Frontal cortex (tissue), 4 donors: ENCODE measurements at places on chromosomes 6 and 20. TPM values are rescaled to one million over a fixed set of nuclear protein-coding genes. Genes with fewer than 3 reads are reported as not detected.
A peak's percentile ranks its signal among the peaks of the same experiment; 100 is the strongest.

DNA sequence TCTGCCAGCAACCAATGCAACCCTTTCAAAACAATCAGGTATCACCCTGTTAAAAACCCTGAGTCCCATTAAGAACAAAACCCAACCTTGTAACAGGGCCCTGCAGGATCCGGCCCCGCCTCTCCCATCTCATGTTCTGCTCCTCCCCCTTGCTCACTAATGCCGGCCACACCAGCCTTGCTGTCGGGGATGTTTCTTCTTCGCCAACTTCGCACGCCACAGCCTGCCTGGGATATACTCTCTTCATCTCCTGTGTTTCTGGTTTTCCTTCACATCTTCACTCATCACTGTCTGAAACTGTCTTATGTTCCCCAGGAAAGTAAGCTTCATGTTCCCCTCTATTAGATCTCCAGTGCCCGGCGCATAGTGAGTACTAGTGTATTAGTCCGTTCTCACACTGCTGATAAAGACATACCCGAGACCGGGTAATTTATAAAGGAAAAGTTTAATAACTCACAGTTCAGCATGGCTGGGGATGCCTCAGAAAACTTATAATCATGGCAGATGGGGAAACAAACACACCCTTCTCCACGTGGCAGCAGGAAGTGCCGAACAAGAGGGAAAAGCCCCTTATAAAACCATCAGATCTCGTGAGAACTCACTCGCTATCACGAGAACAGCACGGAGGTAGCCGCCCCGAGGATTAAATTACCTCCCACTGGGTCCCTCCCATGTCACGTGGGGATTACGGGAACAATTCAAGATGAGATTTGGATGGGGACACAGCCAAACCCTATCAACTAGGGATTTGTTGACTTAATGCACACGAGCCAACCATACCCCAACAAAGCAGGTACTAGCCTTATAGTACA lies 5.1 kb downstream of the TP53RK start:
- DNase-seq: no peak

DNA sequence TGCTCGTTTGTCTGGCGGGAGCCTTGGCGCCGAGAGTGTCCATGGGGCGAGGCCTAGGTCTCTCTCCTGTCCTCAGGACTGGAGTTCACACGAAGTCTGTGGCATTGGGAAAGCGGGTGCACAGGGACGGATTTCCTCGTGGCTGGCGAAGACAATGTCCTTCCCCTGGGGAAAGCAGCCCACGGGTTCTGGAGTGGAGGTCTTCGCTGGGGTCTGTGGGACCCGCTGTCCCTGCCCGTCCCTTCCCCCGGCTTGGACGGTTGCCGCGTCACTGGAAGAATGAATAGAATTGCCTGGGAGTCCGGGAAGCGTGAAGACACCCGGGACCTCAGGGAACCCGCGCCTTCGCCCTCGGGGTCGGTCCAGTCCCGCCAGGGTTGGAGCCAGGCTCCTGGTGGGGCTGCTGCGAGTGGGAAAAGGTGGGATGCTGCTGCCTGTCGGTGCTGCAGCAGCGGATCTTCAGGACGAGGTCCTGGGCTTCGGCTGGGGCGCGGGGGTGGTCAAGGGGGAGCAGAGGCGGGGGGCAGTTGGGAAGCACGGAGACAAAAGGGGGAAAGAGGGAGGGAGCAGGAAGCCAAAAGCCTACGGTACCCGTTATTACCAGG lies 441.8 kb upstream of the DEFB115 start:
- DNase-seq: no peak

GRCh38 chr6:19949155-19949554 lies 112.0 kb downstream of the ID4 start:
- DNase-seq: no peak

DNA sequence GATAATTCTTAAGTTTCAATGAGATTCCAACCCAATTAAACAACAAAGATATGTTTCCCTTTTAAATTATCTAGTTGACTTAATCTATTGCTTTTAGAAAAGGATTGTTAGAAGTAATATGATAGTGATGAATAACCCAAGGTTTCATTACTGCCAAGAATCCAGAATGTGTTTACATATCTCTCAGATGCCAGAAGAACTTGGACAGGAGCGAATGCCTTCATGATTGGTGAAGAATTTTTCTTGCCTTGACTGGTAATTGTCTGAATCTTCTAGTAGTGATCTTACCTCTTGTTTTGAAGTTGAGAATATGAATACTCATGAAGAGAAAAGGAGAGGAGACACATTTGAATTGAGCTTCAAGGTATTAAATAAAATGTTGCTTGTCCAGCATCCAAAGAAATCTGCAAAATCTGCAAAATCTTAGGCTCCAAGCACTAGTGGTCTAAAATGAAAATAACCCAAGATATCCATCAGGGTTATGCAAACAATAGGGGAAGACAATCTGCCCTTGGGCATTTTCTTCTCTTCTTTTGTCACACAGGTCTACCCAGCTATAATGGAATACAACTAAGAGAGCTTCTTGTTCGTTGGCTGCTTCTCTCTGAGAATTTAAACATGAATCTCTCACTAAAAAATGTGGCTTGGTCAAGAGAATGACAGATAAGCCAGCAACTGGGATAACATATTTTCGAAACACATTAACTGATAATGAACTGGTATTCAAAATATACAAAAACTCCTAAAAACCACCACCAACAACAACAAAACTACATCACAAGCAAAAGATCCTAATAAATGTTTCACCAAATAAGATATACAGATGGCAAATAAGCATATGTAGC lies 928.9 kb downstream of the EYS start:
- no peak for DNase-seq

- no peak for DNase-seq
These were observed 142.2 kb upstream of the KCNG1 start for GRCh38 chr20:51165131-51165530.

DNA sequence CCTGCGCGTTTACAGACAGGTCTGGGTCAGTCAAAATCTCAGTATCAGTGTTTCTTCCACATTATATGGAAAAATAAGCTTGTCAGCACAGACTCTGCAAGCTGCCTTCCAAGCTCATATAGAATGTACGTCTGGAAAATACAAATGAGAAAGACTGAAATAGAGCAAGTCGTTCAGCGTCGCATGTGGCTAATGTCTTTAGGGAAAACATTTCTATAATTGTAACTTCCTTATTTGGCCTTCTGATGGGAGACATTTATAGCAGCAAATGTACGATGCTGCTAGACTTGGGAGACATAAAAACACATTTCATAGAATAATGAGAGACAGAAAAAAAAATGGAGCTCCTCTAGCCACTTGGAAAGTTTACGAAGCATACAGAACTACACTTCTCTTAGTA lies 122.2 kb downstream of the KIF16B start:
- DNase-seq: no peak

- no peak for DNase-seq
These were observed 39.8 kb upstream of the RAB23 start for GRCh38 chr6:57261926-57262325.

- no peak for DNase-seq
These were observed 2.8 kb upstream of the RNASET2 start for GRCh38 chr6:166958926-166959861.

DNA sequence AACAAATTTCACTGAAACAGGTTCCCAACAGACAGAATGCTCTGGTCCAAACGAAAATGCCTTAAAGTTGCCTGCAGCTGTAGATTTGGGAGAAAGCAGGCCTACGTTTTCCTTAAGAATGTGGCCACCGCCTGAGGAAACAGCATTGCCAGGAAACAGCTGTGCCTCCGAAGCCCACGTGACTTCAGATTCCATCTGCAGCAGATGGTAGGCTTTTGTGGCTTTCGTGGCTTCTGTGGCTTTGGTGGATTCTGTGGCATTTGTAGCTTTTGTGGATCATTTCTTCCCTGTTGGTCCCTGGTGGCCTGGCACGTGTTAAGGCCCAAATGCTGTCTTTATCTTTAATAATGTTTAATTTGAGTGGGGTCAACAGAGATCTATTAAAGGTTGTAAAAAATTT lies 222.9 kb downstream of the TTLL2 start:
- no peak for DNase-seq

DNA sequence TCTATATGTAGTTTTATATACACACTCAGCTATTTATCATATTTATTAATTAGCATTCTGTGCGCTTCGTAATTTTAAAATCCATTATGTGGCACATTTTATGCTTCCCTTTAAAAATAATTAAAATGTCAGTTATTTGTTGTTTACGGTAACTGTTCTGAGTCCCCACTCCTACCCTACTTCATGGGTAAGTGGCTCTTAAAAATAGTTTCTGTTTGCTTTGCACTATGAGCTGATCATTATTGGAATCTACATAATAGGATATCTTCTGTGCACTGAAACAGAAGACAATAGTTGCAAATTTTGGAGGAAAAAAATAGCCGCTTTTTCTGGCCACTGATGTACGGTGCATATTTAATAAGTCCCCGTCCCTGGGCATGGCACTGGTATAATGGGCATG lies 25.2 kb downstream of the LCA5 start:
- no peak for DNase-seq

DNA sequence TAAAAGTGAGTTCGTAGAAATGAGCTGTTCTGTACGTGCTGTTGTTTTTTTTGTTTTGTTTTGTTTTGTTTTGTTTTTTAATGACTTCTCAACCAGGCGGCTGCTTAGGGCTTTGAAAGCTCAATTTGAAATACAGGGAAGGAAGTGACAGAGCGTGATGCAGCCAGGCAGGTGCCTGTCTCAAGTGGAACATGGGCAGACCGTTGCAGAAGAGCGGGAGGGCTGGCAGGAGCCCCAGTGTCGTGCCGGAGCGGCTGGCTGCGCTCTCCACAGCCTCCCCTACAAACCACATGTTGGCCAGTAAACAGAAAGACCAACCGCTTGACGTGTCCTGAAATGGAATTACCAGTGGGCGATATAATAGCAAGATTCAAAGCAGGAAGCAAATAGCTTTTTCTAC lies 164.9 kb upstream of the RREB1 start:
- DNase-seq: peak; percentile 35

- no peak for DNase-seq
These were observed 56.9 kb downstream of the PHACTR2 start for GRCh38 chr6:143734641-143735063.

- no peak for DNase-seq
These were observed 72.3 kb upstream of the BTN3A2 start for GRCh38 chr6:26292709-26293108.

GRCh38 chr6:44298864-44299263 lies 14.3 kb downstream of the AARS2 start:
- no peak for DNase-seq

GRCh38 chr6:143232849-143233248 lies 172.2 kb downstream of the AIG1 start:
- DNase-seq: no peak

DNA sequence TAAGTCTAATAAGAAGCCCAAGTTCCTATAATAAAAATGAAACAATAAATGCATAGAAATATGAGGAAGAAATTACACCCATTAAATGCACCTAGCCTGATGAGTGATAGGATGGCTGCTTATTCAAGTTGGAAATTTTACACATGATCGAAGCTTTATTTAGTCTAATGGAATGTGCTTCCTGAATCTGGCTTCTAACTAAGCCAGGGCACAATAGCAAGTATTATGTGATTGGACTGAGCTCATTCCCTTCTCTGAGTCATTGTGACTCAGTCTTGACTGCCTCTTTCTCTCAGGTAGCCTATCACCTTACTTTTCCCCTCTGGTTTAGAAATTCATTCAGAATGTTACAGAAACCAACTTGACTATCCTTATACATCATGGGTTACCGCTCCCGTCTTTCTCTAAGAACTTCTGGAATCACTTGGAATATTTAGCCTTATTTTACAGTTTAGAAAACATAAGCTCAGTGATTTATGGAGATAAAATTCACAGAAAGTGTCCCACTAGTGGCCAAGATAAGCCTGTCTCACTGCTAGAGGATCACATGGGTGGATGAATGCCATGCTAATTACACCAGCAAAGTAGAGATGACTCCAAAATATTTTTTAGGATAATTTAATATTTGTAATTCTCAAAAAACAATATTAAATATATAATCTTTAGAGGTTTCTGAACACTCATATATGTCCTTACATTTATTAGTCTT lies 505.3 kb upstream of the JAG1 start:
- DNase-seq: no peak

DNA sequence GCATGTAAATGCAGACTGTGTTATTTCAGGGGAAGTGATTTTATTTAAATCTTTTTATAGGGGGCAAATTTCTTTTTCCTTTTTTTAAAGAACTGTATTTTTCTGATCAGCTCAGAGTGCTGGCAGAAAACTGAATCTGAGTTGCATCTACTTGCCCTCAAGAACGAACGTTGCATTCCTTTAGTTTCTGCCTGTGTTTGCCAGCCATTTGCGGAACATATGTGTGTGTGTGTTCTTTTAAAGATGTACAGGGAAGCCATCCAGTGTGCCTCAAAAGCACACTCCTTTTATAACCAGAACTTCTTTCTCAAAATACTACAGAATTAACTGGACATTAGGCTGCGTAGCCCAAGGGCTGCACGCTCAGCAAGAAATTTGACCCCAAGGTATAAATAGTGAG lies 25.8 kb upstream of the INSM1 start:
- DNase-seq: no peak

GRCh38 chr20:32115211-32115767 lies 5.8 kb downstream of the TM9SF4 start:
- DNase-seq: no peak

DNA sequence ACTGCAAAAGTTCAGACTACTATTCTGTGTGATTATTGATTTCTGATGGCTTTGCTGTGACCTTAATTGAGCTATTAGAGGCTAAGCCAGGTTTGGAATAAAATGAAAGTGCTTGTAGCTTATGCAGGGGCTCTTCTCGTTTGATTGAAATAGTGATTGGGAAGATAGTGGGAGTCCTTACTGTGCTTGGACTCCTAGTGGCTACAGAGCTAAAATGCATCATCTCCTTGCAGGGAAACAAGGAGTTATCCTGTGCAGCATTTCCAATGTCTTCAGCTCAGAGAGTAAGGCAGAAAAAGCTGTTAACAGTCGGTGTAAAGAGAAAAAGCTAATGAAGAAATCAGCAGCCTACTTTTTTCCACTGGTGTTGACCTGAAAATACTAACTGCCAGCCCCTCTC lies 173.5 kb downstream of the SLC35F1 start:
- DNase-seq: no peak

- no peak for DNase-seq
These were observed 244.8 kb upstream of the TENT5A start for GRCh38 chr6:81997090-81997926.

HLA-DRB1 gene
- total RNA-seq: 3.7 TPM

SFTA2 gene
- total RNA-seq: not detected

ALDH5A1 gene
- total RNA-seq: 16.7 TPM

SLA2 gene
- total RNA-seq: under 0.01 TPM

ADGRF1 gene
- not detected for total RNA-seq

IL20RA gene
- 0.41 TPM for total RNA-seq

MYLK4 gene
- 0.41 TPM for total RNA-seq

MUCL3 gene
- not detected for total RNA-seq

TMEM200A gene
- 20.4 TPM for total RNA-seq

LST1 gene
- 1.2 TPM for total RNA-seq

LTB gene
- not detected for total RNA-seq

OR11A1 gene
- not detected for total RNA-seq
